Midbrain (tissue), 1 donor: ENCODE measurements at places on chromosomes 7 and 10.

GRCh38 chr7:104371980-104372357 is 43.6 kb downstream of the LHFPL3 start:
- no peak for DNase-seq

DNA sequence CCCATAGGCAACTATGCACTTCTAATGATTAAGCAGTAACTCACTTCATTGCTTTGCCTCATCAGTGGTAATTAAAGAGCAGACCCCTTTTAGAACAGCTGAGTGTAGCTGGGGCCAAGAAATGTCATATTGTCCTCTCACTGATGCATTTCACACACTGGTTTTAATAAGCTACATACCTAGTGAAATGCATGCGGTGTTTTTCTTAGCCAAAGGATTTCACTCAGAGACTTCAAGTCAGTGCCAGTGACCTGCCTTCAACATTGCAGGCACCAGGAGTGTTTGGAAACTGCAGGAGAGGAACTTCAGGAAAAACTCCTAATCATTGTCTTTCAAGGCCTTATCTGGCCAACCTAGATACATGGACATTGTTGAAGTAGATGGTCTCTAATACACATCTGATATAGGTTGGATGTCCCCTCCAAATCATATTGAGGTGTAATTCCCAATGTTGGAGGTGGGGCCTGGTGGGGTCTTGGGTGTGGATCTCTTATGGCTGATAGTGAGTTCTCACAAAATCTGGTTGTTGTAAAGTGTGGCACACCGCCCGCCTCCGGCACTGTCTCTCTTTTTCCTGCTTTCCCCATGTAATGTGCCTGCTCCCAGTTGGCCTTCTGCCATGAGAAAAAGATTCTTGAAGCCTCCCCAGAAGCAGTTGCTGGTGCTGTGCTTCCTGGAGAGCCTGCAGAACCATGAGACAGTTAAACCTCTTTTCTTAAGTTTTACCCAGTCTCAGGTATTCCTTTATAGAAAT is 252.7 kb upstream of the PLXDC2 start:
- DNase-seq: no peak

DNA sequence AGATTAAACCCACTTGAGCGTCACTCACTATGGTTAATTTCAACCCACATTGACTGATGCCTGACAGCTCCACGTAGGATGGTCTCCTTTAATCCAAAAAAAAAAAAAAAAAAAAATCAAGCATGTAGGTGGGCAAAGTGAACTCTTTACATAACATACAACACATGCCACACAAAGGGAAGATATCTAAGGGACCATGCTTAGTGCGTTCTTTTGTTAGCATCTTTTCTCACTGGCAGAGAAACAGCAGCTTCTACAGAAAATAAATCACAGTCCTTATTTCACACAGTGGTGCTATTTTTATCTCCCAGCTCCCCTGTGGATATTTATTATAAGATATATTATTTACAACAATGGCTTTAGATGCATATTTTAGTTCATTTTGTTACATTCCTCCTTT is 652.0 kb upstream of the CELF2 start:
- DNase-seq: no peak

- no peak for DNase-seq
Measured at GRCh38 chr10:49534670-49535381, 4.1 kb downstream of the ERCC6 start.

GRCh38 chr10:32386623-32387260 is 39.8 kb upstream of the EPC1 start:
- no peak for DNase-seq

DNA sequence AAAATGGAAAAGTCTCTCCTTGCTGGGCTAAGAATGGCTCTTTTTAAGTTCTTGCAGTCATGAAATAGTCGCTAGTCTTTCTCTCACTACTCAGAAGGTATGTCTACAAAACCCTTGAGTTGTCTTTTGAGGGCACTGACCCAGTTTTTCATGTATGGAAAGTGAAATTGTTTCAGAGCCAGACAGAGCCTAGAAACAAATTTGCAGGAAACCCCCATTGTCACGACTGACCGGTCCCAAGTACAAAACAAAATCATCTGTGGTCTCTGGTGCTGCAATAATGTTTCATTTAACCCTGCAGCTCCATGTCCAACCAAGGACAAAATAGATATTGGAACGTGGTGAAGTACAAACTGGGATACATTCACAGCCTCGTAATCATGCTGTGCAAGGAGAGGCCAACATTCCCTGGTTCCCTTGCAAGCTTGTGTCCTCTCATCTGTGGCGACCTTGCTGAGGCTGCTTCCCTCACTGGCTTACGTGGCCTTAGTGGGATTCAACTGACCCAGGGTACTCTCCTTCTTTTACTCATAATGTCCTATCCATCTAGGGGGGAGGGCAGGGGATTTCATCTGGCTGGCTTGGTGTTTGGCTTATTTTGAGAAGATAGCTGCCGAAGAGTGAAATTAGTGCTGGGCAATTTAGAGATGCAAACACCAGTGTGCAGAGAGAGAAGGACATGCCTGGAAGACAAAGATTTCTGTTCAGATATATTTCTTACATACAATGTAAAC is 172.5 kb downstream of the IPMK start:
- DNase-seq: no peak

DNA sequence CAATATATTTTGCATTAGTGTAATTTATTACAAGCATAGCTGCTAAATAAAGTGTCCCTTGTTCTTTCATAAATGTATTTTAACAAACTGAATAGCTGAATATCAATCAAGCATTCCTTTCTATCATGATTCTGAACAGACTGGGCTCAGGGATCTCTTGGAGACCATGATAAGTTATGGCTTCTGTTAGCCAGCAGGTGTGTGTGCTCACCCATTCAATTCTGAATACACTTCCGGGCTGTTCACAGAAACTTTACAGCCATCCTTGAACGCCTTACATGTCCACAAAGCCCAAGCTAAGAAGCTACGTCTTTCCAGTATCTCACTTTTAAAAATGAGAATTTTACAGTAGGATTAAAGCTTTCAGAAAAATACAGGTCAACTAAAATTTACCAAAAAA is 115.1 kb downstream of the SVIL start:
- DNase-seq: no peak

- no peak for DNase-seq
Measured at GRCh38 chr7:5543361-5543760, 119.7 kb upstream of the TNRC18 start.

DNA sequence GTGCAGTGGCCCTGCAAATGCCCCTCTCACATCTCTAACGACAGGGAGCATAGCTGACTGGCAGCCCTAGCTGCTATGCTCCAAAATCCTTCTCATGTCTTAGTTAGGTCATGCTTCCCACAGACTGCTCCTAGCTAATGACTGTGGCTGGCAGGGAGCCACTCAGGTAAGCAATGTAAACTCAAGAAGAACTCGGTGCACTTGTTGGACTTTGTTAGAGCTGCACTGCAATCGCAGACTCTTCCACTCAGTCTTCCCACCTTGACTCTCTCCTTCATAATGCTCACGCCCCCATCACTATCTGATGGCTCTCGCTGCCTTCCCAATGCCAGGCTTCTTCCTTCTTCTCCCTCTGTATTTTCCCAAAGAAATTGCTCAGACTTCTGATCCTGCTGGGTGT is 24.0 kb downstream of the OR9A2 start:
- no peak for DNase-seq

DNA sequence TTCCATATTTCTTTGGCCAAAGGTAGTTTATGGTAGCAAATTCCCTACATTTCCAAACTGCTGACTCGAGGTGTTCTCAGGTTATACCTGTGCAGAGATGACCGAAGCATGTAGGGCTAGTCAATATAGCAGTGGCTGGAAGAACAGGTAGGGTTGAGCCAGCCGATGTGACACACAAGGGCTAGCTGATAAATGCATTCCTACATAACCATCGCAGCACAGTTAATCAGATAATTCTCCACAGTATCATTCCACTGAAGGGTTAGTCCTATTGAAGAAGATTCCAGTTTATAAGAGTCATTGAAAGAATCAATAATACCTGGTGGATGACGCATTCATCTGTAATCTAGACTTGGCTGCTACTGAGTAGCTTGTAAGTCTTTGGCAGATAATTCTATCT is 220.0 kb downstream of the KIF20B start:
- DNase-seq: no peak

DNA sequence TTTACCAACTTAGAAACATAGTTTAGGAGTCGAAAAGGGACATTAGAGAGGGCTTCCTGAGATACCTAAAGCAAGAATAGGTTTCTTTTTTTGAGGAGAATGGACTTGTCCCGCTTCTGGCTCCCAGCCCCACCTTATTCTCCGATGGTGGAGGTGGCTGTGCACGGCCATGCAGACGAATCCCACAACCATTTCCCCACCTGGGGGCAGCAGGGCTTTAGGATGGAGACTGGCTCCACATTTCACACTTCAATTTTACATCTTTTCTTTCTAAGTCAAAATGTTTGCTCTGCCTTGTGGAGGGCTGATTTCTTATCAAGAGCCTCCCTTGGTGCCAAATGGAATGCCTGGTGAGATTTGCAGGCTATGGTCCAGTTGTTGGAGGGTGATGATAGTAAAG is 118.5 kb downstream of the GLRX3 start:
- no peak for DNase-seq

DNA sequence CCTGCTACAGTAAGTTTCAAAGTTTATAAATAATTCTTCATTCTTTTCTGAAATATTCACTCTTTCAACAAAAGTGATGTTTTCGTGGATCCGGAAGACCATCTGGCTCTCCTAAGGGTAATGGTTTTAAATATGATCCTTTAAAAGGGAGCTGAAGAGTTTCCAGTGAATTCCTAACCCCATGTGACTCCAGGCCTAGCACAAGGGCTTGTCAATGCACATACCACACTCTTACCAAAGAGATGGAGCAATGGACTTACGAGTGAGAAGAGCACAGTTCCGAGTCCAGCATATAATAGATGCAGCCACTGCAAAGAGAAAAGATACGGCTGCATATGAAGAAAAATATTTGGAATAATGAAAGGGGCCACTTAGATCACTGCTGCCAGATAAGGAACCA is 32.1 kb upstream of the GATAD1 start:
- DNase-seq: no peak

DNA sequence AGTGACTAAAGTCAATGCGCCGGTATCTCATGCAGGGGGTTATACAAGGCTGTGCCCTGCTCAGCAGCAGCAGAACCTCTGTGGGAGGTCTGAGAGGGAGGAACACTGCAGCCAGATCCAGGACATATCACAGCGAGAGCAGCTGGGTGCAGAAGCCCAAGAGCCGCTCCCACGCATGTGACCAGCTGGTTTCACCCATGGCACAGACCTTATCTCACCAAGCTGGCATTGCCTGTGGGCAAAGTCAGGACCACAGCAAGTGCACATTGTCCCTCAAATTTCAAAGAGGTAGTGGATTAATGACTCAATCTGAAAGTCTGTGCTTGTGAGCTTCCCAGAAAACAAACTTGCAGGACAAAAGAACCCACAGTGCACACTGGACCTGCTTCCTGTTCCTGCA is 31.6 kb upstream of the AKR1C1 start:
- no peak for DNase-seq

DNA sequence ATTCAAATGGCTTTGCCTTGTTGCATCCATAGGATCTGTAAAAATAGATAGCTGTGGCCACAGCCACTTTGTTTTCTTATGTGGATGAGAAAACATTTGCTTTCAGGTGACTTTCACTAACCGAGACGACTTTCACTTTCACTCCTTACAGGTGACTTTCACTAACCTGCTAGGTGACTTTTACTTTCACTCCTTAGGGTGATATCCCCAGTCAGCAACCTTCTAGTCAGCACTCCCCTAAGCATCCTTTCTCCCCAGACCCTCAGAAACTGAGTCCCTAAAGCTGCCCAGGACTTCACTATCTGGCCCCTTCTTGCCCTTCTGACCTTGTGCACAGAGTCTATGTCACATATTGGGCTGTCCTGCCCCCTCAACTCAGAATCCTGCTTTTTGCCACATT is 177.5 kb downstream of the RELN start:
- DNase-seq: no peak

DNA sequence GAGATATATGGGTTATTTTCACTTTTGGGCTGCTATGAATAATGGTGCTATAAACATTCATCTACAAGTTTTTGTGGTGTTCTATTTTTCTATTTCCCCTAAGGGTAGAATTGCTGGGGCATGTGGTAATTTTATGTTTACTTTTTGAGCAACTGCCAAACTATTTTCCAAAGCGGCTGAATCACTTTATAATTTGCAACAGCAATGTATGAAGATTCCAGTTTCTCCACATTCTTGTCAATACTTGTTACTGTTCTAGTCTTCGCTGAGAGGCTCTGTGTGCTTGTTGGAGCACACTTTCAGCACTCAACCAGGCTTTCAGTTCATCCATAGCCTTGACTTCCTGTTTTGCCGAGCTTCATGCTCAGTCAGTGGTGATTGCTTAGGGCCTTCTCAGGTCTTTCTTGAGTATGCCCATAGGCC is 39.0 kb downstream of the ADK start:
- no peak for DNase-seq

DNA sequence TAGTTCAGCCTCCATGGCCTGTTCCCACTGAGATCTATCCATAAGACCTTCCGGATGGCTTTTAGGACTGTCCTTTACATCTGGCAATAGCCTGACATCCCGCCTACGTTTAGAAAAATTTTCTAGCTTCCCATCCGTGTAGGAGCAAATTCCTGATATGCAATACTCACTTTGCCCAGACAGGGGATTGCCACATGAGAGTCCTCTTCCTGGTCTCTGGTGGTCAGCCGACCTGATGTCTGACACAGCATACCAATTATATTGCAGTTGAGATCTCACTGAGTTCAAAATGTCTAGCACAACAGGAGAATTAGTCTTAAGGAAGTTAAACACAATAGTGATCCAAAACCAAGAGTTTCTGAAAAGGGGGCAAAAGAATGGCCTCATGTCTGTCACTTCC is 9.4 kb upstream of the ETV1 start:
- DNase-seq: no peak

DNA sequence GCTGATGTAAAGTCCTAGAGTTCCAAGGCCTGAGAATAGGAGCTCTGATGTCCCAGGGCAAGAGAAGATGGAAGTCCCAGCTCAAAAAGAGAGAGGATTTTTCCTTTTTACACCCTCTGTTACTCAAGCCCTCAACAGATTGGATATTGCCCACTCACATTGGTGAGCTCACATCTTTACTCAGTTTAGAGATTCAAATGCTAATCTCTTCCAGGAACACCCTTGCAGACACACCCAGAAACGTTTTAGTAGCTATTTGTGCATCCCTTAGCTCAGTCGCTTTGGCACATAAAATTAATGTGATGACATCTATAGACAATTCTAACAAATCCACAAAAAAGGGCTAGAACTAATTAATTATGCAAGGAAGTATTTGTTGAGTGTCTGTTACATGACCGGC is 27.1 kb downstream of the ARMC3 start:
- no peak for DNase-seq

DNA sequence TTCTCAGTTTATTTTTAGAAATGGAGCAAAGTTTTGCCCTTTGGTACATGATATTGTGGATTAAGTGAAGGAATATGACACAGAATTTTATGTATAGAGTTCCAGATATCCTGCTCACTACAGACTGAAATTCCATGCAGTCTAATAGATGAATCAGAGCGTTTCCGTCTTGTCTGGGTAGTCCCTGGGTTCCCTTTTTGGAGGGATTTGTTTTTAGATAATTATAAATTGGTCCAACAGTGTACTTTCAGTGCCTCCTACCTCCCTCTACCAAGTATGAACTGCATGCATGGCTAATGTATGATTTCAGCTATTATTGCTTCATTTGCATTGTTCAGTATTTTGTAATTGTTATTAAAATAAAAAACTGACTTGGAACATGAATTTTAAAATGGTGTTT is 74.4 kb downstream of the SEPTIN7 start:
- no peak for DNase-seq

- DNase-seq: no peak
Measured at GRCh38 chr7:141012696-141013344, 1.9 kb downstream of the MRPS33 start.
